Mesendoderm (in vitro differentiated cells): ENCODE measurements at places on chromosomes 7 and 10.

DNA sequence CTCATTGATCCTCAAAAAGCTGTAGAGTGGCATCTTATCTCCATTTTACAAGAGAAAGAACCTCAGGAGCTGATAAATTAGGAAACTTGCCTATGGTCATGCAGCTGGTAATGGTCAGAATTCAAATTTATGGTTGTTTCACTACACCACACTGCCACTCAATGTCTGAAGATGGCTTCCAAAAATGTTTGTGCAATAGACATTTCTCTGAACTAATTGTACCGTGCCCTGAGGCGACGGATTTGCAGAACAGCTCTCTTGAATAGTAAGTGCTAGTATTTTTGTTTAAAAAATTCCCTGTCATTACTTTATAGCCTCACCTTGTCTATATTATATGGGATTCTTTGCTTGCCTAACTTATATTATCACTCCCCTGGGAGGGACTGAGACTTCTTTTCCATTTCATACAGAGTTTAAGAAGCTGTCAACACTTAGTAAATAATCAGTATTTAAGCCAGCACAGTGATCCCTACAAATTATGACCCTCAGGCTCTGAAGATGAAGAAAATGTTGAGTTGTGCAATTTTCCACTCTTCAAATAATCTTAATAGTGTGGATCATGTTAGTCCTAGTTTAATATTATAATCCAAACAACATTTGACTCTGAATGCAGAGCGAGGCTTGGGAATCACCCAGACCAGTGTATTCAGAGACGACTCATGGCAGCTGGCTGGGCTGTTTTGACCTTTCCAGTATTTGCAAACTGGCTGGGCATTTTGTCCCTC lies 346.6 kb downstream of the PTEN start:
- no peak for DNase-seq

DNA sequence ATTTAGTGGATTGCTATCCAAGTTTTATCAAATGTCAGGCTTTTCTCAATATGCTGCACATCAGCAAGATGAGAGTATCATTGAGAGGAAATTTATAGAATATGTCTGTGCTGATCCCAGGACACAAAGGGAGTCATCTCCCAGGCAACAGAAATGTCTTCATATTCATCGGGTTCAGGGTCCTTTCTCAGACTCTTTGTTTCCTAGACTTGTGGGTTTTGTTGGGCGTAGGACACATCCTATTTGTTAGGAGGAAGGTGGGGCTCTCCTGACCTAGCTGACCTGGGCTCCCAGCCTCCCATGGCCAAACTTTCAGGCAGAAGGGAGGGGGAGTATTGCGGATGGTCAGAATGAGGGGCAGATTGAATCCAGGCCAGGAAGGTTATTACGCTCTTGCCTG lies 22.9 kb upstream of the NPS start:
- no peak for DNase-seq

DNA sequence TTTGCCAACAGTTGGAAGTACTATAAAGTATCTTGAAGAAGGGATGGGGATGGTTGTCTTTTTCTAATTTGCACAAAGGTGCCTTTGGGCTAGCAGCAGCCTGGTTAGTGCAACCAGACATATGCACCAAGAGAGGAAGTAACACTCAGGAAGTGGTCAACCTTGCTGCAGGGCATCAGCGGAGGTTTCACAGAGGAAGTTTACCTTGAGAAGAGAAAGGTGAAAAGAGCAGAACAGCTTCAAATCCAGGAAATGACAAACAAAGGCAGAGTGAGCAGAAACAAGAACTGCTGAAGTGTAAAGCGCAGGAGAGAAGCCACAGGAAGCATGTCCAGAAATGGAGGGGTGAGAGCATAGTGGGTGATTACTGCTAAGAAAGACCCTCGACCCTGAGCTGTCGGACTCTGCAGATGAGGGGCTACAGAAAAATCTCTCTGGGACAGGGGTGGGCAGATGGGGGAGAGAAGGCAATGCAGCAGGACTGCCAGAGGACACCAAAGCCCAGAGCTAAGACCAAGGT lies 66.9 kb downstream of the STK17A start:
- peak; percentile 65 for DNase-seq

- no peak for DNase-seq
Measured at GRCh38 chr7:107312418-107312817, 143.6 kb downstream of the HBP1 start.

GRCh38 chr7:138400400-138400886 lies 59.6 kb upstream of the TRIM24 start:
- DNase-seq, result no peak
